Activated CD4-positive, alpha-beta T cell treated with anti-CD3 and anti-CD28 coated beads, Interleukin-2, amount 50 U/mL, for 1 hour (primary cell): ENCODE measurements at places on chromosomes 11 and 22.

DNA sequence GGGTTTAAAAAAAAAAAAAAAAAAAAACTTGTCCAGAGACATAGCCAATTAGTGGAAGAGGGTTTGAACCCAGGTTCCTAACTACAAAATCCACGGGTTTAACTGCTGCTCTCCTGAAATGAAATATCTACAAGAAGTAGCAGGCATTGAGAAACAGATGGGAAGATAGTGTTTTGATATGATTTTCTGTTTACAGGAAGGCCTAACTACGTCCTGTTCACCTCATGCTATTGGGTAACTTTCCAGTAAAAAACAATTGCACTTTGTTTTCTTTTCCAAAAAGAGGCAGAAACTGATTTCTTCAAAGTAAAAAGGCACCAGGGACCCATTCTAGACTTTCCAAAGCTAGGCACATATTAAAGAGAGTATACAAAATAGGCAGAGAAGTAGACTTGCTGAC lies 5.9 kb upstream of the C11orf91 start:
- no peak for DNase-seq

GRCh38 chr11:854601-855329 lies 12.1 kb downstream of the TSPAN4 start:
- no peak for DNase-seq

GRCh38 chr11:12235947-12236743 lies 125.8 kb downstream of the MICAL2 start:
- DNase-seq = peak; percentile 27

DNA sequence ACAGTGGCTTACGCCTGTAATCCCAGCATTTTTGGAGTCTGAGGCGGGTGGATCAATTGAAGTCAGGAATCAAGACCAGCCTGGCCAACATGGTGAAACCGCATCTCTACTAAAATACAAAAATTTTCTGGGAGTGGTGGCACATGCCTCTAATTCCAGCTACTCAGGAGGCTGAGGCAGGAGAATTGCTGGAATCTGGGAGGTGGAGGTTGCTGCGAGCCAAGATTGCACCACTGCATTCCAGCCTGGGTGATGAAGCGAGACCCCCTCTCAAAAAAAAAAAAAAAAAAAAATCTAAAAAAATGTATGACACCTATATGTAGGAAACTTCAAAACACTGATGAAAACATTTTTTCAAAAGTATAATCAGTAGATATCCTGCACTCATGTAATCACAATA lies 242.7 kb upstream of the CHORDC1 start:
- no peak for DNase-seq

DNA sequence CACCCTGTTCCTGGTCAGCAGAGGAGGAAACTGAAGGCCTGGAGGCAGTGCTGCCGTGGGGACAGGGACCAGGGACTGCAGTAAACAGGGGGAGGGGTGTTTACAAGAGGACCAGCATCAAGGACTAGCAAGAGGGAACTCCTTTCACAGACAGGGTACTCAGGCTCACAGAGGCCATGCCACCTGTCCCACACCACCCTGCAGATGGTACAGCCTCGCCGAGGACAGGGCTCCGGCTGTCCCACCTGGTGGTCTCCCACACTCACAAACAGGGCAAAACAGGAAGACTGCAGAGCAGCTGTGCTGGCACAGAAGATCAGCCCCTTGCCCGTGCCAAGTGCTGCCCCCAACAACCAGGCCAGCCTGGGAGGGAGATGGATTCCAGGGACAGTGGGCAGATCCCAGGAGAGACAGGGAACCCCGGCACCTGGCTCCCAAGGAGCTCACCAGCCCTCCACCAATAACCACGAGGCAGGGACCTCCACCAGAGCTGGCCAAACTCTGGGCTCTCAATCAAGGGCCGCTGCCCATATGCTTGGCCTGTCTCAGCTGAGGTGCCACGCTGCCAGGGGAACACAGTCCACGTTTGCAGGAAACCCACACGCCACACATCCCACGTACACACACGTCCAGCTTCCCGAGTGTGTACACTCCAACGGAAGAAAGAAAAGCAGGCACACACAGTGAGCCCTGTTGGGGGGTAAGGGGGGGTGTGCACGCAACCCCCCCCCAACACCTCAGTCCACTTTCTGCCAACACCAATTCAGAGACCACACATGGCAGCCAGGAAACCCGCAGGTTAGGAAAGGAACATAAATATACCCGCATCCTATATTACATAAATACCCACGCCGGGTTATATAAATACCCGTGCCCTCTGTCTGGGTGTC lies 2.1 kb downstream of the CSNK1E start:
- DNase-seq = no peak

DNA sequence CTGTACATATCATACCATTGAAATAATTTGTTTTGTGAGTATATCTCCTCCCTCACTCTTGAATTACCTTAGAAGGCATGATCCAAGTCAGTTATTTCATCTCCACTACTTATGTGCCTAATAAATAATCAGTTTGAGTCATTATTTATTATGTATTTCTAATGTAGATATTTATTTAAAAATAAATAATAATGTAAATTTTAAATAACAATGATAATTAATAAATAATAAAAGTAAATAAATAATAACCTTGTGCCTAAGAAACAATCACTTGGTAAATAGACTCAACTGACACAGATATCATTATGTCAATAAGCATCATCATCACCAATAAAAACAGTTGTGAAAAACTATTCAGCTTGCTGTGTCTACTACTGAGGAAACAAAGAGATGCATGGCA lies 213.8 kb downstream of the CNTN5 start:
- no peak for DNase-seq

- no peak for DNase-seq
Measured at GRCh38 chr11:31788085-31788484, 23.0 kb downstream of the PAX6 start.

GRCh38 chr11:105315287-105315686 lies 175.7 kb upstream of the CARD18 start:
- no peak for DNase-seq

DNA sequence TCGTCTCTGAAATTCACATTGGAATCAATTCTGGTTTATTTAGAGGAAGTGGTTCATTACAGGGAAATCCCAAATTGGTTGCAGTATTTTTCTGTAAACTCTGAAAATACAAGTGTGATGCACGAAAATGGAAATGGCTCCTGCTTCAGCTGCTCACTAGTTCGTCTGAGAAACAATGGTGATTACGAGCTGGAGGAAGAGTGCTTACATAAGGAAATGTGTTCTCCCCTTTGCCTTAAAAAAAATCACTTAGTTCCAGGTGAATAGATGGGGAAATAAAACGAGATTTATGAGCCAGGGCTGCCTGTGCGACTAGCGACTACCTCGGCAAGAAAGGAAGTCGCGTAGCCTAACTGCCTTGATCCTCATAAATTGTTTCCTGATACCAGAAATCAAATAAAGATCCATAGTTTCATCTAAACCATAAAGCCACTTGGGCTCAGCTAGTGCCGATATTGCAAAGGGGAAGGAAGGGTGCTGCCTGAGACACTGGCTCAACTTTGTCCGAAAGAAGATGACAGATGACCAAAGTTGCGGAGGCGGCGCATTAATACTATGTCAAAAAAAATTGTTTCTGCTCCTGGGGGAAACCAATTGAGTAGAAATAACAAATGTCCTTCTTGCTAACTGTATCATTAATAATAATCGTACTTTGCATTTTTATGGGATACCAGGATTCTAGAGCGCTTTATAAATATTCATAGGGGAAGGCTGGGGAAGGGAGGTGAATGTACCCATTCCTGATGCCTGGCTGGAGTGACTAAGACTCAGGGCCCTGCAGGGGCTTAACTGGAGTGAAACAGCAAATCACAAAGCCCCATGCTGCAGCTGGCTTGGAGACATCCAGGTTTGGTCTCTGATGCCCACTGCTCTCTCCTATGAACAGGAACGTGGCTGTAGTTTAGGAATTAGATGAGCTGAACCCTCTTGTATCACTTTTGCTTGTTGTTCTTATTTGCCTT lies 185.7 kb downstream of the BLID start:
- DNase-seq = no peak

DNA sequence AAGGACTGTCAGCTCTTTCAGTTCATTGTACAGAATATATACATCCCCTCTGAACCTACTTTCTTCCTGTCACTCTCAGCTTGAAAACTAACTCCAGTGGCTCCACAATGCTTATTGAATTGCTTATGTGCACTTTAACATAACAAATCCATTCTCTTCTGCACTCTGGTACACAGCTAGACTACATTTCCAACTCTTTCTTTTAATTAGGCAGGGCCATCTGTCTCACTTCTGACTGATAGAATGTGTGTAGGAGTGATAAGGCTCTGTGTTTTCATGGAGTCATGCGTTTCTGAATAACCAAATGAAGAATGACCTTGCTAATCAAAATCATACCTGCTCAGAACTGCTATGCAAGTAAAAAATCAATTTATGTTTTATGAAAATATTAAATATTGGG lies 278.5 kb upstream of the CCDC179 start:
- no peak for DNase-seq

DNA sequence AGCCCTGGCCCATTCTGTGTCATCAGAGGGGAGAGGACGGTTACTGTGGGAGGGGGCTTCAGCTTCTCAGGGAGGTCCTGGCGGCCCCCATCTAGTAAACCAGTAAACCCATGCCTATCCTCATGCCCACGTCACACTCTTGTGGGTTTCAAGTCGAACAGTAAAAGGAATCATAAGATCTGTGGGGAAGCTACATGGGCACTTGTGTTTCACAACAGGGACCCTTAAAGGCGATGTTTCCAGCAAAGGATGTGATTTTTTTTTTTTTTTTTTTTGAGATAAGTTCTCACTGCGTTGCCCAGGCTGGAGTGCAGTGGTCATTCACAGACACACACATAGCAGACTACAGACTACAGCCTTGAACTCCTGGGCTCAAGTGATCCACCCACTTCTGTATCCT lies 9.2 kb upstream of the PARVG start:
- DNase-seq = no peak

- no peak for DNase-seq
Measured at GRCh38 chr11:70324376-70325115, 54.1 kb downstream of the PPFIA1 start.

DNA sequence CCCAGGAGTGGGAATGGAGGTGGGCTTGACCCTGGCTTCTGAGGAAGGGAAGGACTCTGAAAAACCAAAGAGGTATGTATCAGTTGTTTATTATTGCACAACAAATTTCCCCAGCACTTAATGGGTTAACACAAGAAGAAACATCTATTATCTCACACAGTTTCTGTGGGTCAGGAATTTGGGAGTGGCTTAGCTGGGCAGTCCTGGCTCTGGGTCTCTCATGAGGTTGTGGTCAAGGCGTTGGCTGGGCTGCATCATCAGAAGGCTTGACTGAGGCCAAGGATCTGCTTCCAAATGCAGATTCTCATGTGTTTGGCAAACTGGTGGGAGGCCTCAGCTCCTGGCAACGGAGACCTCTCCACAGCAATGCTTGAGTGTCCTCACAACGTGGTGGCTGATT lies 17.5 kb upstream of the SMIM38 start:
- no peak for DNase-seq

- DNase-seq = no peak
Measured at GRCh38 chr11:132650969-132651720, 881.2 kb downstream of the OPCML start.

GRCh38 chr22:38258895-38259294 lies 13.9 kb downstream of the TMEM184B start:
- DNase-seq = no peak

- DNase-seq = no peak
Measured at GRCh38 chr22:30566125-30566524, 8.3 kb downstream of the GAL3ST1 start.

GRCh38 chr11:20489948-20490347 lies 102.4 kb downstream of the PRMT3 start:
- DNase-seq = no peak

DNA sequence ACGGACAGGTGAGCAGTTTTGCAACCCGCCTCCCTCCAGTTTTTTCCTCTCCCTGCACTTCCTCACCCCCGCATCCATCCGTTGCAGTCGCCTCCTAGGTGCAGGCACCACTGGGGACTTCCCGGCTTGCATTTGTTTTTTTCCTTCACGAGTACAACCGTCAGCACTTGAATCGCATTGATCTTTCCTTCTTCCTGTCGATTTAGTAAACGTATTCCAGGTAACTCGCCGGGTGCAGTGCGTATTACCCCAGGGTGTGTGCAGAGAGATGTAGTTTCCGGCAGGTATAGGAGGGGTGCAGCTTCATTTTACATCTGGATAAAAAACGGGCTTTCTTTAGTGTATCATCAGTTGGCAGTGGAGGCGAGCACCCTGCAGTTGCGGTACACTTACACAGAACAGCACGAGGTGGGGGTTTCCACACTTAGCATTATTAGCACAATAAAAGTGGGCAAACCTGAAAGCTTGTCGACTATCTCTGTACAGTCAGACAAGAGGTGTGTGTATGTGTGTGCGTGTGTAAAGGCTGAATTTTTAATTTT lies at the start of gene SORL1-AS1:
SORL1-AS1 (minus strand) TSS at position 359 of the 542 bp plus-strand sequence.
- DNase-seq = peak; percentile 60

DNA sequence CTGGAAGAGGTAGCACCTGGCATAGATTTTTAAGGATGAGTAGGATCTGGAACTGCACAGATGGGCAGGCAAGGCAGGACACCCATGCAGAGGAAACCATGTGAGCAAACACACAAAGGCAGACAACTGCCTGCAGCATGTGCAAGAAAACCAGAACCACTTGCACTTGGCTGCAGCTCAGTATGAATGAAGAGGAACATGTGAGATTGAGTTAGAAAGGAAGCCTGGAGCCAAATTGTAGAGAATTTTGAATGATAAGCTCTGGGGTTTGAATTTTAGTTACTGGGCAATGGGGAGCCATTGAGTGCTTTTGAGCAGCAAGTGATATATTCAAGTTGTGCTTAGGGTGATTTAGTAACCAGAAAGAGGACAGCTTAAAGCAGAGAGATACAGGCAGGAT lies 583.4 kb downstream of the SOX6 start:
- no peak for DNase-seq

- no peak for DNase-seq
Measured at GRCh38 chr11:130631119-130631518, 182.7 kb downstream of the ADAMTS15 start.

- DNase-seq = no peak
Measured at GRCh38 chr11:128467041-128467440, 120.3 kb downstream of the ETS1 start.

DNA sequence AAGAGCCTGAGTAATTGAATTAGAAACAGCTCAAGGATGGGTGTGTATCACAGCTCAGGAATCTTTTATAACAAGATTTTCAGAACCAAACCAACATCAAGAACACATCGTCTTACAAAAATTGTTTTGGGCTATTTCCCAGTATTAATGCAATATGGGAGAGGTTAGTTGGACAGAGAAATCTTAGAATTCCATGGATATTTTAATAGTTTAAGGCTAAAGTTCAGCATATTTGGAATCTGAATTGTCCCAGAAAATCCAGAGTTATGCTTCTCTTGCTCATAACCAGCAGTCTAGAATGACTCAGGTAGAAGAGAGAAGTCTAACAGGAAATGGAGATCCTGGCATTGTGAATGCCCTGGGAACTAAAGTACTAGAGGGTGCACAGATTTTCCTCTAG lies 74.6 kb downstream of the ADM start:
- no peak for DNase-seq

DNA sequence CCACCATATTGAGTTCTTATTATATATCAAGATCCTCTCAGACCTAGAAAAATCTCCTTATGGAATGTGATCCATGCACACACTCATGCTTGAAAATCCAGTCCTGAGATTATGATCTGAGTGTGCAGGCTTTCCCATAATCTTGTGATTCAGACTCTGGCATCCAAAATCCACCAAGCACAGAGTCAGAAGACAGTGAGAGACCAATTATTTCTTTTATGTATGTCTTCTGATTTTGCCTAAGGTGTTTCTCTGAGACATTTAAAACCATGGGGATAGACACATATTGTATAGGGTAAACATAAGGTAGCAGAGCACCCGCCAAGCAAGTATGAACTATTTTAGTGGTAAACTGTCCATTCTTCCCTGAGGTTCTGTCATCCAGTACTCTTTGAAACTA lies 52.0 kb upstream of the MMP13 start:
- no peak for DNase-seq

GRCh38 chr11:120615391-120615790 lies 103.8 kb downstream of the GRIK4 start:
- DNase-seq = no peak
